ENCODE measurements at places on chromosomes 7 and 10.

DNA sequence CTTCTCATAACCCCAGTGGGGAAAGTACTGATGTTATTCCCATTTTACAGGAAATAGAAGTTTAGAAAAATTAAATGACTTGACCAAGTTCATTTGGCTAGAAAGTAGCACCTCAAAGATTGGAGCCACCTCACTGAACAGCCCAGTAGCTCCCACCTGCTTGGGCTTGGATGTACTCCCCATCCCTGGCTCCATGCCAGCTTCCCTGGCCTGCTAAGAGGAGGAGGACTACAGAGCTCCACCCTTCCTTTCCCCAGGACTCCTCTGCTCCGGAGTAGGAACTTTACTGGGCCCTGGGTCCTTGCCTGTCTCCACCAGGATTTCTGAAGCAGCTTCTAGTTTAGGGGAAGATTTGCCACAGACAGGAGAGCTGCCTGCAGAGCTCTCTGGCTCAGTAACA is 3.1 kb downstream of the HPS6 start:
- no peak for DNase-seq

DNA sequence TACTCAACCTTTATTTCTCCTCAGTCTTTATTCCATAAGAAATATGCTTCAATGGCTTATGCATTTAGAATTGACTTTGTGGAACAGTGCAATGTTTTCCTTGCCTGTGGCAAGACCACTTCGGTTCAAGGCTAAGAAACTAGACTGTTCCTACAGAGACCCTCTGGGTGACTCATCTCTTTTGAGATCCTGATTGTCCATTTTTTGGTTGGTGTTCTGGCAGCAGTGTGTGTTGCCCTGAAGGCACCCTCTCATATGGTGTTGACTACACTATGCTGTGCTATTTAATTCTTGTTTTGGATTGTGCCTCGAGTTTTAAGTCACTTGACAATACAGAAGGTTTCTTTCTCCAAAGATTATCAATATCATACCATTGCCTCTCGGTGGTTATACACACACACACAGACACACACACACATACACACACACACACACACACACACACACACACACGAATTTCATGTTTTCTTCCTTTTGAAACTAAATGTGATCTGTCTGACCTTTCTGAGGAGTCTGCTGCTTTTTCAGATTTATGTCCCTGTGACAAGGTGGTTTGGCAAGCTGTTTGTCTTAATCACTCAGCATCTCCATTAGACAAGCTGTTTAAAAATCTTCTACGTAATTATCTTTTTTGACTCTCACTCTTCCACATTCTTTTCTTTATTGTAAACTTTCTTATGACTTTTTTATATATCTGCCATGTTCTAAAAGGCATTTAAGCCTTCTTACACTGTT is 187.2 kb downstream of the VTI1A start:
- no peak for DNase-seq

DNA sequence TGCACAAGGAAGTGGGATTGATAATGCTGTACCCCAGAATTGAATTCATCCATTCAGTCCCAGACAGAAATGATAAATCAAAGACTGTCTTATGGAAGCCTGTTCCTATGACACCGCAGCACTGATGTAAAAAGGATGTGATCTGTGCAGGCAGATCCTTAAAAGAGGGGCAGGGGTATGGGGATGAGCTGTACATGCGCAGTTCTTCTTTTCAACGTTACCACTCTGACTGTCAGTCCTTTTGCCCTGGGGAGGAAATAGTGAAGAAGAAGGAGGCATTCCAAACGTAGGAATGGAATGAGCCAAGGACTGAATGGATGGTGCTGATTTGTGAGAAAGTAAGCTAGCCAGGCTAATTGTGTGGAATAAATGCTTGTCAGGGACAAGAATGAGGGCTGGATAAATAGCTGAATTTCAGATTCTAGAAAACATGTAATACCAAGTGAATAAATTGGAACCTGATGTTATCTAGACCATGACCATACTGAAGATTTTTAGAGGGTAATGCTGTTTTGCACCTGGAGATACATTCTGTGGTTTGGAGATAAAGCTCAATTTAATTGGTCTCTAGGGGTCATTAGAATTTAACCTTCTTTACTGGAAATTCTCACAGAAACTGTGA is 509.3 kb downstream of the SORCS3 start:
- DNase-seq, result no peak

GRCh38 chr7:41241641-41242040 is 461.2 kb downstream of the INHBA start:
- no peak for DNase-seq

DNA sequence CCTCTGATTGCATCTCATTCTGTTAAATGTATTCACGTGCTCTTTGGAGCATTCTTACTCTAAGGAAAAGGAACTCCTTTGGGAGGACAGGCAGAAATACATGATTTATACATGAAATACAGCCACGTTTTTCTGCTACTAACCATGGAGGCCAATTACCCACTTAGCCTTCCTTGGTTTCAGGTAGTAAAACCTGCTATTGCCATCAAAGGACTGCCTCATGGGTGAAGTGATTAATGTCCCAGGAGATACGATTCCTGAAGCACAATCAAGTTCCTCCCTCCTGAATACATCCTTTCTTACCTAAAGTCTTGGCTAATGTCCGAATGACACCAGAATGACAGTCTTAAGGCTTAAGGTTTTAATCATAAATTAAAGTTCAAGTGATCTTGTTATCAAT is 58.5 kb upstream of the PIK3CG start:
- no peak for DNase-seq

GRCh38 chr7:120729245-120729644 is 128.7 kb downstream of the TSPAN12 start:
- no peak for DNase-seq

DNA sequence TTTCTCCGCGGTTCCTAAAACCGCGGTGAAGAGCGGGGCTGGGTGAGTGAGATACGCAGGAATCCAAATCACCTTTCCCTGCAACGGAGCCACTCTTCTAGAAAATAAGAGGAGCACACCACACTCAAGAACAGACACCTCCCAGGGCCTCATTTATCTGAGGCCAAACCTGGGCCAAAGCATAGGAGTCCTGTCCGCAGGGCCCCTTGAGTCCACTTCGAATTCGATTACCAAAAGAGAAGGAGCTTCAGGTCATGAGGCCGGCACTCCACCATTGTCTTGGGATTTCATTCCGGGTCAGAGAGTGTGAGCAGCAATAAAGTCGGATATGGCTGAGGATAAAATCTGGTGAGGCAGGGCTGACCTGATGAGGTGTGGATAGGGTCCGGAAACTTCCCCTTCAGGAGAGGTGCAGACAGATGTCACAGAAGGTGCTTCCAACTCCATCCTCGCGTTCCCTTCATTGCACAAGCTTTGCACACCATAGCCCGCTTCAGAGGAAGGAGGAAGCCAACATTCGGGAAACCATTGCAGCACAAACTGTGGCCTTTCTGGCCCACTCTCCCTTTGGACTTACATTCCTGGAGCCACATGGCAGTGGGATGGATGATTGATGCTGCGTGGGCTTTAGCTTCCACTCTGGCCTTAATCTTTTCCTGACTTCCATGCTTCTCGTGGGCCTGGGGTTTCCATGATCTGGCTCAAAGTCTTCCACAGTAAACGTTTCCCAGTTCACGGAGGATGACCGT is 27.2 kb upstream of the ZNF273 start:
- no peak for DNase-seq

DNA sequence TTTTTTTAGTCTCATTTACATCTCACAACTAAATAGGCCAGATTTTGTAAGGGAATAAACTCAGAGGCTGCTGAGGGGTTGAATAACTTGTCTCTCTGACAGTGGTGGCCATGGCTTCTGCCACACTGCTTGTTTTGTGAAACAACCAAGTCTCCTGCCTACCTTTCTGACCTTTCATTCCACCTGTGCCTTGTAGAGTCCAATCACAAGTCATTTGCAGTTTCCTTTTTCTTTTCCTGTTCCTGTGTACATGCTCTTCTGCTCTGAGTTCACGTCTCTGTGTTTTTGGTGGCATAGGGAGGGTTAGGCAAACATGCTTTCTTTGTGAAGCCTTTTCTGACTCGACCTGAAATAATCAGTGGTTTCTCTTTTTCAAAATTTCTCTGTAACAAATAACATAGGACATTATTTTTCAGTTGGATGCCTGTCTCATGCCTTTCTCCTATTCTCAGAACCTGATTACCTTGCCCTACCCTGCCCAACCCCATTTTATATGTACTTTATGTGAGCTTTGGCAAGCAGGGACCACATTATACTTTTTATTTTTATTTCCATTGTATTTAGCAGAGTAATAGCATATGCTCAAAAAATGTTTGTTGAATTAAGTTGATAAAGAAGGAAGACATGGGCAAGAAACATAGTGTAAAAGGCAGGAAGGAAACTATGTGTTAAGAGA is 81.7 kb downstream of the HDAC9 start:
- no peak for DNase-seq

DNA sequence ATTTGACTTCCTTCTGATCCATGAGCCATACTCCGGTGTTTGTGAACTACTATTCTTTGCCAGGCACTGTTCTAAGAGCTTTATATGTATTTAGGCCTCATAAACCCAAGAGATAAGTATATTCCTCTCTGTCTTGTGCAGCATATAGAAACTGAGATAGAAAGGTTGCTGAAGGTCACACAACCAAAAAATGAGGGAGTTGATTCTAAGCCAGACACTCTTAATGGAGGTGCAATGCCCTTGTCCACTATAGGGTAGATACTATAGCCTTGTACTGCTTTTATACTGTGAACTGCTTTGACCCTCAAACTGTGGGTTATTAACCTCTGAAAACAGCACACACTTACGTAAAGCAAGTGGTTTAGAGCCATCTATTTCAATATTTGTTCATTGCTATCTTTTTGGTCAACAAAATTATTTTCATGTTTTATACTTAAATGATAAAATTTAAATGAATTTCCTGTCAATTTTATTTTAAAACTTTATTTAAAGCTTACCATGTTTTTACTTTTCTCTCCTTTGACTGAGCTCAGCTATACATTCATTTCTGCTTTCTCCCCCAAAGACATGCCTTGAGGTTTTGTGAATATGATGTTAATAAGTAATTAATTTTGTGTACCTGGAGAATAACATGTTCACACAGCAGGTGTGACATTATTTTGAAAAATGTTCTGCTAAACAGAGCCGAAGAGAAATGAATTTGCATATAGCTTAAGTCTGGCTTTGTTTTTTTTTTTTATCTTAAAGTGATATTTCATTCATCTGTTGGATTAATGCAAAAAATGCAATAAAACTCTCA is 687.3 kb downstream of the DNAJB9 start:
- DNase-seq, result no peak

- DNase-seq, result no peak
These were observed 67.3 kb downstream of the ZNRF2 start for GRCh38 chr7:30351724-30352123.

DNA sequence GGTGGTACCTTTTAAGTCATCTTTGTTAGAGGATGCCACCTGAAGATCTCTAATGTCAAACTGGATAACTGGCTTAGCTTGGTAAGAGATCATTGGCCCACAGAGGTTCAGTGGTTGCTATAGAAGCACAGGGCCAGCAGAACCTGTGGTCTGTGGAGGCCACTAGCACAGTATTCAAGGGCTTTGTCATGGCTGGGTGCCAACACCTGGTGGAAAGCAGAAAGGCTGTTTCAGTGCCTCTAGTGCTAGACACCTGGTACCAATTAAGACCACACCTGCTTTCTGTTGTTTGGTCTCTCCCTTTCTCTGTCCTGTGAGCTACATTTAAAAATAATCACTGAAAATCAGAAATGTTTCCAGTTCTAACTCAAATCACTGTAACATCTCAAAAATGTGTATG is 10.0 kb upstream of the PCGF5 start:
- no peak for DNase-seq

DNA sequence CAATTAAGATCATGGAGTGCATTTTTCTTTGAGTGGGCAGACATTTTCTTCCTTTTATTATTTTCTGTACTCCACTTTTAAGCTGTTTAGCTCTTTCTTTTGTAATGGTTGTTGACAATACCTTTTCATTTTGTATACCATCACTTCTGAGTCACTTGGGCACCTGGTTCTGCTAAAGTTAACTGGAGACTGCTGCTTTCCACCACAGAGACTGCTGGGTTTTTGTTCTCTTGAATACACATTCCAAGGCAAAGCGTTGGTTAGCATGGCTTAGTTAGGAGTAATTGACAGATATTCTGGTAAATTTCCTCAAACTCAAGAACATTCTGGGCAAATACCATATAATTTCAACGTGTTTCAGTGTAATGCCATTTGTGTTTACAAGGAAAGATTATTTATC is 541.9 kb upstream of the CELF2 start:
- DNase-seq, result no peak

DNA sequence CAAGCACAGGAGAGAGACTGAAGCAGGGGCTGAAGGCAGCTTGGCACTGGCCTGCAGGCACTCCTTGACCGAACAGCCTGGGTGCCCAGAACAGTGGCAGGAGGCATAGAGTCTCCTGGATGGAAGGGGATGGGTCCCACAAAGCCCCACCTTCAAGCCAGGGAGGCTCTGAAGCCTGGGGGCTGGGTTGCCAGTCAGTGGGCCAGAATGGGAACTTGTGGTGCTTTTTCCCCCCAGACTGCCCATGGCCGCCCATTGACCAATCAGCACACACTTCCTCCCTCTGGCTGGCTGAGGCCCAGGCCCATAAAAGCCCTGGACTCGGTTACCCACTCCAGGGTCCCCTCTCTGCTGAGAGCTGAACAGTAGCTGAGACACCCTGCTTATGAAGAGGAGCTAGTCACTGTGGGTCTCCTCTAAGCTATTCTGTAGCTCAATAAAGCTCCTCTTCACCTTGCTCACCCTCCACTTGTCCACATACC is 109.6 kb downstream of the ELAPOR2 start:
- no peak for DNase-seq

DNA sequence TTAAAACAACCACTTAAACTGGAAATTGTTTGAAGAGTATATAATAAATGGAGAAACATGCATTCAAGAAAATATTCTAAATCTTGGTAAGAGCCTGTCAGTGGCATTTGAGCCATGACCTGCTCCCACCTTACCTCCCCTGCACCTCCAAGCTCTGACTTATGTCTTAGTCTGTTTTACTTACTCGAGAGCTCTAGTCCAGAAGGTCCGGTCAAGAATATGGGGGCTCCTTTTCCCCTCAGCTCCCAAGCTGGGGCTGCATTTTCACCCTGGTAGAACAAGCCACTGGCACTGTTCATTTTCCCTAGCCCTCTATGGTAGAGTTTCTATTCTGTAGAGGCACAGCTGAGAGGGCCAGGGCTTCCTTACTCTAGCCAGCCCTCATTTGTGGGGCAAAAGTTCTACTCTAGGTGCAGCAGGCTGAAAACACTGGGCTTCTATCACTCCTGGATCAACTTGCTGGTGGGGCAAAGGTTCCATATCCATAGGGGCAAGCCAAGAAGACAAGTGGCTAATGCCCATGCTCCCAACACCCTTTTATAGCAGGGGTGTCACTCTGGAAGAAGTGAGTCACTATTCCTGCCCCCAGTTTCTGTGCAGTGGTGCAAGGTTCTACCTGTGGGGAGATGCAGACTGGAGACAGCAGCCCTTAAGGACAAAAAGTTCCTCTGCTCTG is 40.6 kb downstream of the ZNF438 start:
- DNase-seq, result no peak

- DNase-seq, result no peak
These were observed 232.9 kb upstream of the PHF14 start for GRCh38 chr7:10740805-10741204.

DNA sequence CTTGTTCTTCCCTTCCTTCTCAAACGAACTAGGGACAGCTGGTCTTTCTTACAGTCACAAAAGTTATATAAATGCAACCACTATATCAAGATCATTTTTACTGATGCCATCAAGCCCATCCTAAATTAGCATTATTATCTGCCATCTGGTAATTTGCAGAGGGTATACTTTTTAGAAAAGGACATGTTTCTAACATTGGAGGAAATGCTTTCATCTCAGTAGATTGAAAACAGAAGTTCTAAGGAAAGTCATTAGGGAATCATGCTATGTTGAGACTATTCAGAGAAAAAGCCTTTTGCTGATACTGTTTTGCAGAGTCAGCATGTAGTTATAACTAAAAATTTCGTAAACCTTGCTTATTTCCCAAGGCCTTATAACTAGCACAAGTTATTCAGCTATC is 146.7 kb downstream of the WNT2 start:
- DNase-seq, result no peak
